ENCODE measurements at places on chromosomes 11 and 22. TPM values are rescaled to one million over a fixed set of nuclear protein-coding genes. Genes with fewer than 3 reads are reported as not detected.

DNA sequence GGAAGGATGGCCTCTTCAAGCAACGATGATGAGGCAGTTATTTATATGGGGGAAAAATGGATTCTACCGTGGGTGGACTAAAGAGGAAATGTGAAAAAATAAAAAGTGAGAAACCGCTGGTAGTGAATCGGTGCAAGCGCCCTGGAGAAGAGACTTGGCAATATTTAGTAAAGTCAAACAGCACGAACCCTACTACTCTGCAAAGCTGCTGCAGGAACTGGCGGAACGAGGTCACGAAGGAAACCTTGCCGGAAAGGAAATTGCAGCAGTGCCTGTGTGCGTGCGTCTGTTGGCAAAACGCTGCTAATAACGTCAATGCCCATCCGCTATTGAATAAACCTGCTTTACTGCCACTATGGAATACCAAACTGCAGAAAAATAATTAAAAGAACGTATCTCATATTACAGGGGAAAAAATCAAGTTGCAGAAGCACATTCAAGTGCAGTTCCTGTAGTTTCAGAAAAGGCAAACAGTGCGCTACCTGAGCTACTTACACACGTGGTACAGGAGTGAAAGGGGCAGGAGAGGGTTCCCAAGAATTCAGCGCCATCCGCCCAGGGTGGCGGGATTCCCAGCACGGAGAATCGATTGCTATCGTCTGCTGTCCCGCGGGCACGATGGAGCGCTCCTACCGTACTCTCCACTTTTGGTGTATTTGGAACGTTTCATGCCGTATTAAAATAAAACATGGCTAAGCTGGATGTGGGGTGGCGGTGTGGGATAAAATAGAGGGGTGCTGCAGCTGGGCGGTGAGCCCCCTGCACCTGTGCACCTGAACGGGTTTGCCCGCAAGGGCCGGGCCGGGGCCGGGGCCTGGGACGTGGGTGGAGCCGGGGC, 585 bp upstream of the NADSYN1 start:
- DNase-seq = peak; percentile 68

Gene ATF4
- total RNA-seq = 262 TPM

DNA sequence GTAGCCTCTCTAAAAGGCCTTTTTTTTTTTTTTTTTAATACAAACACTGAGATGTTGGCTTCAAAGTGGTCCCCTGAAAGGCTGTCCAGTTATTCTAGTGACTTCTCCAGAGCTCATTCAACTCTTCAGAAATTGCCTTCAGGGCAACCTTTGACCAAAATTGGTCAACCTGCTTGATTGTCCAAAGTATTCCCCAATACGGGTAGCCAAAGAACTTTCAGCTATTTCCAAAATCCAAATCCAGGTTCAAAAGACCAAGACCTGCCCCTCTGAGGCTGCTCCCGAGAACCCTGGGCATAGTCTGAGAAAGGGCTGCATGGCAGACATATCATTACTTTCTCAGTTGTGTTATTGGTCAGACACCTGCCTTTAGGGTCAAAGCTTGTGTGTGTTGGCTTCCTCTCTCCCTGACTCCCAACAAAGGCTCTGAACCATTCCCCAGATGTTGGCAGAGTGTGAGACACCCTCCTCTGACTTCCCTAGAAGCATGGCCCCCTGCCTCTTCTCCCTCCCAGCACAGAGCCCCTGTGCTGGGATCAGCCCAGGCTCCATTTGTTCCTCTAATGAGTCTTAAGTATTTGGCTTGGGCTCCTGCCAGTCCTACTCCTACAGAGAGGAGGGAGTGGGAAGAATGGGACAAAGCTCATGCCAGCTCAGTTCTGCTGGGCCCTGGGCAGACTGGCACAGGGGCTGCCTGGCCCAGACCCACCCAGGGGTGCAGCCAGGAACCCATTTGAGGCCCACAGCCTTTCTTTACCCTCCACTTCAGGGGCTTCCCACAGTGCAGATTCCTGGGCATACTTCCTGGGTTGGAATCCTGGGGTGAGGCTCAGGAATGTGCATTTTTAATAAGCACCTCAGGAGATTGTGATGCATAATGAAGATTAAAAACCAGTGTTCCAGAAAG, 30.3 kb downstream of the TNKS1BP1 start:
- peak; percentile 74 for DNase-seq

Gene MYRF
- total RNA-seq = 33.2 TPM

DNA sequence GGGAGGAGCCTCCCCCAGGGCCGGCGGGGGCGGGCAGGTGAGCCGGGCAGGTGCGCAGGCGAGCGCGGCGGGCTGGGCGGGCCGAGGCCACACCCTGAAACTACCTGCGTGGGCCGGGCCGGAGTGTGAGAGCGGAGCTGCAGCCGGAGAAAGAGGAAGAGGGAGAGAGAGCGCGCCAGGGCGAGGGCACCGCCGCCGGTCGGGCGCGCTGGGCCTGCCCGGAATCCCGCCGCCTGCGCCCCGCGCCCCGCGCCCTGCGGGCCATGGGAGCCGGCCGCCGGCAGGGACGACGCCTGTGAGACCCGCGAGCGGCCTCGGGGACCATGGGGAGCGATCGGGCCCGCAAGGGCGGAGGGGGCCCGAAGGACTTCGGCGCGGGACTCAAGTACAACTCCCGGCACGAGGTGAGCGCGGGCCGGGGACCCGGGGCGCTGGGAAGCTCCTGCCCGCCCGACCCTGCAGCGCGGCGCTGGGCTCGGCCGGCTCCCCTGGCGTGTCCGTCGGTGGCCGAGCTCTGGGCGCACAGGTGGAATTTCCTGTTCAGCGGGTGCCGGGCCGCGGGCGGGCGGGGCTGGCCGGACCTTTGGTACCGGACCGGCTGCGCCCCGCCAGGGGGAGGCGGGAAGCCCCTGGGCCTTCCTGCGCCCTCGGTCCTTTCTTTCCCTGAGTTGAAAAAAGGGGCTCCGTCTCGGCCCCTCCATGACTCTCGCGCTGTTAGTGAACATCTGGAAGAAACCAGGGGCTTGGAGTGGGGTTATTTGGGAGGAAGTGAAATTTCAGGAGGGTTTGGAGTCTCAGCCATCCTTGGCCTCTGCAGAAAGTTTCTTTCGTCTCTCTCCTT, at the start of gene ST14:
ST14 (plus strand) TSS at position 126 of the 841 bp plus-strand sequence; CDS start at position 324, 198 bp downstream.
- DNase-seq = peak; percentile 83

- no peak for DNase-seq
These were observed 14.4 kb downstream of the MUC15 start for GRCh38 chr11:26557666-26558065.

DNA sequence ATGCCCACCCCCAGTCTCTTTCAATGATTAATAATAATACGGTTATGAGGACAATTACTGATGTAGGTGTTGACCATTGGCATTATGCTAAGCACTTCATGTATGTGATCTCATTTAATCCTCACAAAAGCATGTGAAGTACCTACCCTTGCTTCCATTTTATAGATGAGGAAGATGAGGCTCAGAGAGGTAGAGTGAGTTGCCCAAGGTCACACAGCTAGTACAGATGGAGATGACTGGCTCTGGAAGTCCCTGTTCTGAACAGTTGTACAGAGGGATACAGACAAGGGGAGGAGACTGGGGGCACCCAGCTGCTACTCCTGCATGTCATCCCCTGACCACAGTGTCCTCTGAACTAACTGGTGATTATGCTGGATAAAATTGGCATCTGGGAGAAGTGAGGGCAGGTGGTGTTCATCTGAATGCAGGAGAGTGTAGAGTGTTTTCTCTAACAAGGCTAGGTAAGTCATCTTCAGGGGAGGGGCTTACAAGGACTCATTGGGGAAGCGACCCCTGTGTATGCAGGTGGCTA, 43.2 kb downstream of the KIAA1671 start:
- no peak for DNase-seq

GRCh38 chr11:84890676-84891075, 736.5 kb downstream of the DLG2 start:
- no peak for DNase-seq

DNA sequence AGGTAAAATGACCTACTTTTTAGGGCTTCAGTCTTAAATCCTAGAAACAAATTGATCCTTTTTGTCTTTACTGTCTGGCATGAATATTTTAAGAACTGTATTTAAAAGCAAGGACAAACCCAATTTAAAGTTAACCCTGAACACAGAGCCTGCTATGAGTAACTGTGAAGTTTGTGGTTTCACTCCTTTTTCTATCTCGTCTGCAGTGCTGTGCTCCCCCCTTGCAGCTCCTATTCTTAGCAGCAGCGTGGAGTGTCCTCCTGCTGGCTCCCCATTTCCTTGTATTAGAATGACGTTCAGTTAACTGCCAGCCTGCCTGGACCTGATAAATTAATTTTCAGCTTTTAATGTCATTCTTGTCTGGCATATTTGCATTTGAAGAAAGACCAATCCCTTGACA, 40.0 kb upstream of the LRRC4C start:
- no peak for DNase-seq

GRCh38 chr11:27291954-27292636, 70.9 kb downstream of the CCDC34 start:
- peak; percentile 60 for DNase-seq

DNA sequence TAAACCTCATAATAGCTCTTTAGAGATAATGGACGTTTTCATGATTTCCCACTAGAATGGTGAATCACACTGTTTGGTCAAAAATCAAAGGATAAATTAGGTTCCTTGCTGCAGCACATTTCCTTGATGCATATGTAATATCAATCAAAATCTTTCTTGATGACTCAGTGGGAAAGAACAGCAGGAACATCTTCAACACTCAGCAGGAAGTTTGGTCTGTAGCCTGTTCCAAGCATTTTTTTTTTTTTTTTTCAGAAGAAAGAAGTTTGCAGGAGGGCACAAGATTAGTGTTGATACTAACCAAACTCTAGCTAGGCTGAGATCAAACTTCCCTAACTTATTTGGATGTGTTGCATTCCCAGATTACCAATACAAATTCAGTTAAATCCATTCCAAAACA, 1529.8 kb downstream of the FAM181B start:
- DNase-seq = no peak

DNA sequence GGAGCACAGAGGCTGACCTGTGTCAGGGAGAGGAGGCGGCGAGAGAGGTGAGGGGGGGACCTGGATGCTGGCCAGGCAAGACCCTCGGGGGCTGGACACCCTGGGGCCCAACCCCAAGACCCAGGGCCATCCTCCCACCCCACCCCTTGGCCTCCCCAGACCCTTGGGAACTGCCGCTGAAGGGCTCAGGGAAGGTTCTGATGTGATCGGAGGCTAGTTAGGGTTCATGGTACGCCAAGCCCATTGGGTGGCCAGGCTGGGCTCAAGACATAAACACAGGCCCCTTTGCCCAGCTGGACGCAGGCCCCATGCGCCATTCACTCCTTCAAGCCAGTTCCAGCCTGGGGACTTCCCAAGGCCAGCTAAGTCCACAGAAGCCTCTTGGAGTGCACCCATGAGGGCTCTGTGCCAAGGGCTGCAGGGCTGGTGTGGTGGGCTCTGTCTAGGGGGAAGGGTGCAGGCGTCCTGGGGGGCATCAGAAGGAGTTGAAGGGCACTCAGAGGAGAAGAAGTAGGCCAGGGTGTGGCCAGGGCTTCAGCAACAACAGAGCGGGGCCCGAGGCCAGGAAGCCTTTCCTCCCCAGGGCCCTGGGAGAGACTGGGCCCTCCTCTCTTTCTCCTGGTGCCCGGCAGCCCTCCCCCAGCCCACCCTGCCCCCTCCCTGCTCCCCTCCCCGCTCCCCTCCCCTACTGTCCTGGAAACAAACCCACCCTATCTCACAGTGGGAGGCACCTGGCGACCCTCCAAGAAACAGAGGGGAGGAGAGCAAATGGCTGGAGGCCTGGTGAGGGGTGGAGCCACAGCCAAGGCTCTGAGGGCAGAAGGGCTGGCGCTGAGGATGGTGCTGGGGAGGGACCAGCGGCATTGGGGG, 12.9 kb downstream of the TSPAN32 start:
- peak; percentile 89 for DNase-seq

Gene IFITM5
- not detected for total RNA-seq

Gene P2RY6
- total RNA-seq = not detected

Gene ANO5
- 3.3 TPM for total RNA-seq

Gene NCF4
- 5.9 TPM for total RNA-seq

Gene LIF
- total RNA-seq = 0.52 TPM

Gene OR56A1
- not detected for total RNA-seq

DNA sequence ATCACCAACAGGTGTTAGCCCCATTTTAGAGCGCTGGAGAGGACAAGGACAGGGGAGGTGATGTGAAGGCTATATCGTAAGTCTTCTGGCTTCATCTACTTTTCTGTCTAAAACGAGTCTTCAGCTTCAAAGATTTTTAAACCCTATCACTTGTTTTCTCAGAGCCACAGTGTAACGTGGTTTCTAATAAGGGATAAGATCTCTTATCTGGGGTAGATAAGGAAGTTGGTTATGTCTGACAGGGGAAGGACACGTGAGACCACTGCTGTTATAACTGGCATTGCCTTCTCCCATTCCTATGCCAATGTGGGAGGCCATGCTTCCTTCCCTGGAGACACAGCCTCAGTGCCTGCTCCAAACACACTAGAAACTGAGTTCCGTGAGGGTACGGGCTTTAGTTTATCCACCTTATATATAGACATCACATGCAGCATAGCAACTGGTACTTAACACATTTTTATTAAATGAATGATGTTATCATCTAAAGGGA, 39.3 kb downstream of the LARGE2 start:
- no peak for DNase-seq

DNA sequence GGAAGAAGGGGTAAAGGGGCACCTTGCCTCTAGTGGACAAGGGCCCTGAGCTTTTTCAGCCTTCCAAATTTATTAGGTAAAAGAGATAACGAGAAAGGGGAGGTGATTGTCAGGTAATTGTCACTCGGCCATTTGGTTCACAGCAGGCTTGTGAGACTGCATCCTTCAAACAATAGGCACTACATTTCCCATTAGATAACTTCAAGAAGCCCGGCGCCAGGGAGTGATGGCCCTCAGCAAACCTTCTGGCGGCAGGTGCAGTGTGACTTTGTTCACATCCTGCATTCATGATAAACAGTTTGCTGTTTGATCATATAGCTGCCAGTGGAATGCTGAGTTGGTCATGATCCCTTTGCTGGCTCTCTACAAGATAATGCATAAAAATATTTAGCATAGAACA, 185.1 kb downstream of the CWF19L2 start:
- DNase-seq = no peak

Gene WDR74
- total RNA-seq = 40.0 TPM

Gene IRAG1
- 1.6 TPM for total RNA-seq

GRCh38 chr11:76810151-76810853, 27.1 kb downstream of the TSKU start:
- DNase-seq = peak; percentile 66

DNA sequence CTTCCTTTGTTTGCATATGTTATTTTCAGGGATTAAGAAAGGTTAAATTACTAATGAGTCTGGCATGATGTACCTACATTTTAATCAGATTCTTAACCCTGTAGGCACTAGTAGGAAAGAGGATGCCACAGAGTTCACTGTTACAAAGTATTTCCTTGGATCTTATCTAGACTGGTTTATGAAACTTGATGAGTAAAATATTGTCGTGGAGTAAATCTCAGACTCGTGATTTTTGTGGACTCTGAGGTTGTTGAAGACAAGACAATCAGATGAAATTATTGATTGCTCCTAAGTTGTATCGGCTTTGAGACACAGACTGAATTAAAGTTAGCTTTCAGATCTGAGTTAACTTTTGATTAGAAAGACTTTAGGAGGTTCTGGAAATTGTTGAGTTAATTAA, 6.0 kb downstream of the KMT2A start:
- DNase-seq = no peak

DNA sequence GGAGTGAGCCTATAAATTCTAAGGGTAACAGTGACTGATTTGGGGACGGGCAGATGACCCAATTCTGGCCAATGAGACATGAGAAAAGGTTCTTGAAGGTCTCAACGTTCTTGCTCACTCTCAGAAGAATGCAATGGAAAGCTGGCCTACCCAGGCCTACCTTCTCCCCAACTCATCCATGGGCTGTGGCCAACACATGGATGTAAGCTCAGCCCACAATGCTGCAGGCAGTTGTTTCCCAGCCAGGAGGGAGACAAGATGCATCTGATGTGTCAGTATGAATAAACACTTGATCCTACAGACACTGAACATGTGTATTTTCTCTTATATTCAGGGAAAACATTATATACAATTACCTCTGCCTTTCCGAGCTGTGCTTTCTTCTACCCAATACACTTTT, 24.4 kb downstream of the PI4KA start:
- DNase-seq = no peak
